PC-3 (cell line): ENCODE measurements at places on chromosomes 4 and X. TPM values are rescaled to one million over a fixed set of nuclear protein-coding genes. Genes with fewer than 3 reads are reported as not detected.

GRCh38 chr4:119692001-119692400, 63.4 kb upstream of the PDE5A start:
- DNase-seq: peak; percentile 25

GRCh38 chrX:20362268-20363267, 95.9 kb upstream of the RPS6KA3 start:
- DNase-seq: peak; percentile 89

DNA sequence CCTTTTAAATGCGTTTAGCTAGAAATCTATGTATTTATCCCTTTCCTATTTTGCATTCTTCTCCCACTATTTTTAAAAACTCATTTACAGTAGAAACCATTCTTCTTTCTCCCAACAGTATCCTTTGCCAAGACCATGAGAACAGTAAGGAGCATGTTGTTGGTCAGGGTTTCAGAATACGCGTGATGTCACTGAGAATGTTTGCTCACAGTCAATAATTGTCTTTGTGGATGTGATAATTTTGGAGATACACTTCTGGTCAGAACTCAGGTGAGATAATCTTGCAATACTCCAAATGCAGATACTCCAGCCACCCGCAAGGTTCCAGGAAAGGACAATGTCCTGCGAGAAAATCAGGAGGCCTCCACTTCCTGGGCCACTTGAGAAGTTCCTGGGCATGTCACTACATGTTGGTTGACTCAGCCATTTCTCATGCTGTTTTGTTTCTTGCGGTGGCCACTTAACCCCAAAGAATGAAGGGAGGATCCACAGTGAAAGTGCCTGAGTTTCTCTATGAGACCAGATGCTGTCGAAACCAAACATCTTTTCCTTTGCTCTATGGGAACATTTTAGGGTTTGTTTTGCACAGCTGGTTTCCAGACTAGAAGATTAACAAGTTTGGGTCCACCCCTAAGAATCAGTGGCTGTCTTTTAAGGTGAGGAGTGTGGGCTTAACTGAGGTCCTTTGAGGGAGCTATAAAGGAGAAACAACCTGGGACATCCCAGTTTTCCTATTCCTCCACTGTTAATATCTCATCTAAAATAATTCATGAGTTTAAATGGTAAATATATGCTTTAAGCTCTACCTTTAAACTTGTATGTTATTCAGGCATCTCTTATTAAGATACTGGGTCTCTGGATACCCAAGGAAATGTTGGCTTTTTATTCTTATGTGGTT, 116.0 kb downstream of the SOWAHB start:
- peak; percentile 88 for DNase-seq

DNA sequence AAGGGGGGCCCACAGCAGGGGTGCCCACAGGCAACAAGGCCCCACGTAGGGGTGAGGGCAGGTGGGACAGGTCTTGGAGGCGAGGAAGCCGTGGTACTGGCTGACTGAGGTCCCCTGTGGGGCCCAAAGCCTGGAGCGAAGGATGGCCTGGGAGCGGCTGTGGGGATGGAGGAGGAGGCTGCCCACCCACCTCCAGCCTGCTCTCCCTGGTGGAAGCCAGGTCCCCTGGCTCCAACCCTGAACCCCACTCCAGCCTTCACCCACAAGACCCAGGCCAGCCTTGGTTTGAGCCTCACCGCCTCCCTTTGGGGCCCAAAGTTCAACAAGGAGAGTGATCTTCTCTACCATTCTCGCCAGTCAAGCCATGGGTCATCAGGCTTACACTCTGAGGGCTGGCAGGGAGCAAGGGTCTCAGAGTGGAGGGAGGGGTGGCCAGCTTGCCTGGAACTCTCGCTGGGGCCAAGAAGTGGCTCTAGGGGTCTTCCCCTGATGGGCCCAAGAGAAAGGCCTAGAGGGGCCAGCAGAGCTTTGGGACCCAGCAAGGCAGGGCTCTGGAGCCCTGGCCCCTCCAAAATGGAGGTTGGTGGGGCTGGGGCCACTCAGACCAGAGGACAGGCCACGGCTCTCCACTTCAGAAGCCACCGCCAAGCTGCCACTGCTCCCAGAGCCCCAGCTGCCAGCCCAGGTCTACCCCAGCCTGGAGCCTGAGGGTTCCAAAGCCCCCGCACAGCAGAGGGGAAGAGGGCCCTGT, 5.0 kb downstream of the PNCK start:
- DNase-seq: no peak

DNA sequence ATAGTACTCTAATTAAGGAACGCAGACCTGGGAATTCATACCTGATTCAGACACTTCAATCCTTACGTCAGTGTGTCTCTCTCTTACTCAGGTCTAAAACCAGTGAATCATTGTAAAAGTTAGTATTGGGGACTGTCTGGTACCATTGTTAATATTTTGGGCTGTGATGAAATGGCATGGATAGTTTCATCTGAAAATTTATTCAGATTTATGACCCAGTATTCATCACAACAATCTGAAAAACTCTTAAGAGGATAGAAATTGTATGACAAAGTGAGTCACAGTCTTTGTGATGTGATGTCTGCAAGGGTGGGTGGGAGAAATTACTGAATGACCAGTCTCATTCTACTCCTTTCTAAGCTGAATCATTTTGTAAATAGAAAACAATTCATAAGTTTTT, 10.3 kb downstream of the FGF2 start:
- peak; percentile 72 for DNase-seq

DNA sequence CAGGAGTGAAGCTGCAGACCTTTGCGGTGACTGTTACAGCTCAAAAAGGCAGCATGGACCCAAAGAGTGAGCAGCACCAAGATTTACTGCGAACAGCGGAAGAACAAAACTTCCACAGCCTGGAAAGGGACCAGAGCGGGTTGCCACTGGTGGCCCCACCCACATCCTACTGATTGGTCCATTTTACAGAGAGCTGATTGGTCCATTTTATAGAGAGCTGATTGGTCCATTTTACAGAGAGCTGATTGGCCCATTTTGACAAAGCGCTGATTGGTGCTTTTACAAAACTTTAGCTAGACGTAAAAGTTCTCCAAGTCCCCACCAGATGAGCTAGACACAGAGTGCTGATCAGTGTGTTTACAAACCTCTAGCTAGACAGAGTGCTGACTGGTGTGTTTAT, 134.2 kb upstream of the FRG1 start:
- no peak for DNase-seq

DNA sequence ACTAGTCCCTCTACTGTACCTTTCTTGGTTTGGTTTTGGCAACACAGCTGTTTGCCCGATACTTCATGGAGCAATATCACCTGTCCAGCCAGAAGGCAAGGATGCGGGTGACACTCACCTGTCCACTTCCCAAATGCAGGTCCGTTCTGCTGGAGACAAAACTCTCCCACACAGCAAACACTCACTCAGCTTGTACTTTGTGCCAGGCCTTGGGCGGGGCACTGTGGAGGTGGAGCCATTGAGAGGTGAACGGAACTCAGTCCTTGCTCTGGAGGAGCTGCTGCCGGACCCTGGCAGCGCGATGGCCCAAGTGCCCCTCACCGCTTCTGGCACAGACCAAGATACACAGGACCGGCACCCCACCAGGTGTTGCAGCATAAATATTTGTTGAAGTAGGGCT, 15.3 kb upstream of the HMGB3 start:
- DNase-seq: no peak

The SSX1 gene
- total RNA-seq: not detected in 2 replicates

GRCh38 chr4:185112104-185112503, 31.0 kb upstream of the SLC25A4 start:
- DNase-seq: peak; percentile 90

GRCh38 chrX:9874483-9874882, 88.3 kb downstream of the SHROOM2 start:
- peak; percentile 72 for DNase-seq

- DNase-seq: no peak
Measured at GRCh38 chr4:125420526-125420925, 105.8 kb downstream of the FAT4 start.

DNA sequence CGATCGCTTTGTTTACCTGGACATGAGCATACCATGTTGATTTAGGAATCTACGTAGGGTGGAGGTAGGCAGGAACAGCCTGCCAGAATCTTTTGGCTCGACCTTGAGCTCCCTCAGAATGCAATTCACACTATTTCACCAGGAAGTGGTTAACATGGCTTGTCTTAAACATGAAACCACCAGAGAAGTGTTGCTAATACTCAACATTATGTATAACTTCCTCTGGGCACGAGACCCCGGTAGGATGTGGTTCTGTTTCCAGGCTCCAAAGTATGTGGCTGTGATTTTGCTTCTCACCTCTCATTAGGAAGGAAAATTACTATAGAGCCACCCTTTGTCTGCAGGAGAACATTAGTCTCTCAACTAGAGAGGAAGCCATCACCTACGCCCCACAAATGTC, 59.0 kb upstream of the VCX3B start:
- peak; percentile 41 for DNase-seq

- DNase-seq: peak; percentile 56
Measured at GRCh38 chrX:109732017-109732801, 848 bp downstream of the ACSL4 start.

DNA sequence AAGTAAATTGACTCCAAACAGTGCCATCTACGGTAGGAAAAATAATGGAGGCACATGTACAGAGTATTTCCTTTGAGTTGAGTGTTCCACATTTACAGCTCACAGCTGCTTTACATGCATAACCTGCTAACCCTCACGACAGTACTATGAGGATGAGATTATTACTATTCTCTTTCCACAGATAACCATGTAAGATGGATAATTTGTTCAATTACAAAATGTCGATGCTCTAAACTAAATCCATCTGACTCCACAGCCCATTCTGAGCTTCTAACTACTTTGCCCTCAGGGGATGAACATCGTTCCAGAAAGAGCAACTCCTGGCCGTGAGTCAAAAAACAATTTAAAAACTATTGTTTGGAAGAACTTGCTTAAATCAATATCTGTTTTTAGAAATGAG, 330.4 kb upstream of the NWD2 start:
- no peak for DNase-seq

DNA sequence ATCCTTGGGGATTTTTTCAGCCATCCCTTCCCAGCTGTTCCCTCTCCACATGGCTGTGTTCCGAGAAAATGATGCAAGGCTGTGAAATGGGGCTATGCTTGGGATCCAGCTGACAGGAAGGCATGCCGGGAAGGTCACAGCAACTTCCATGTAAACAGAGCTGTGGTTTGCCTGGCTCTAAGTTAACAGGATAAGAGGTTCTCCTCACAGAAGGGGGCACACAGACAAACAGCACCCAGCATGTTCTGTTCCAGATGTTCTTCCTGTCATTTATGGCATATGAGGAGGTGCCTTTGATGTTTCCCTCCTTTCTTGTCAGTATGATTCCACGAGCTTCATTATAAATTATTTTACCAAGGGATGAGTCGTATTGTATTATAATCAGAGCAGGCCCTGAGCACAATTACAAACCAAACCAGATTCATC, 220.7 kb downstream of the ANTXR2 start:
- no peak for DNase-seq

GRCh38 chrX:38438321-38438720, 85.9 kb downstream of the OTC start:
- DNase-seq: no peak

- DNase-seq: no peak
Measured at GRCh38 chrX:109943740-109944092, 59.2 kb upstream of the TMEM164 start.

The DKK2 gene
- total RNA-seq: not detected in 2 replicates

GRCh38 chr4:131063878-131064277, 1967.9 kb downstream of the C4orf33 start:
- DNase-seq: peak; percentile 2
